ENCODE measurements at places on chromosomes 12 and 14.

DNA sequence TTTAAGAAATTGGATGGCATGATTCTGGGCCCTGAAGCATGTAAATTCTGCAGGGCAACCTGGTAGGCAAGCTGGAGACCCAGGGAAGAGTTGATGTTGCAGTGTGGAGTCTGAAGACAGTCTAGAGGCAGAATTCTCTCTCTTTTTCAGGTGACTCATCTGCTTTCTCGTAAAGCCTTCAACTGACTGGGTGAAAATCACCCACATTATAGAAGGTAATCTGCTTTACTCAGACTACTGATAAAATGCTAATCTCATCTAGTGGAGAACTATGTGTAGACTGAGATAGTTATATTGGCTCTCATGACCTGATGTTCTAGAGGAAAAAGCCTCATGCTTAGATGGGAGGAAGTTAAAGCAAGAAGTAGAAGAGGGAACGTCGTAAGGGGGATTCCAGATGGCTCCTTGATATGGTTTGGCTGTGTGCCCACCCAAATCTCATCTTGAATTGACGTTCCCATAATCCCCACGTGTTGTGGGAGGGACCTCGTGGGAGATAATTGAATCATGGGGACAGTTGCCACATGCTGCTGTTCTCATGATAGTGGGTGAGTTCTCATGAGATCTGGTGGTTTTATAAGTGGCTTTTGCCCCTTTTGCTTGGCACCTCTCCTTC is 723.8 kb downstream of the BCL11B start:
- no peak overlapping the region for H3K27ac ChIP-seq
- no peak overlapping the region for H3K4me3 ChIP-seq
- no peak for DNase-seq
- no peaks in the 10 kb centered on the region for H3K4me1 ChIP-seq
- no peaks in the 10 kb centered on the region for H3K36me3 ChIP-seq

- peak overlapping the region; percentile 82 for H3K27ac ChIP-seq
- no peaks in the 10 kb centered on the region for H3K36me3 ChIP-seq
- H3K4me3 ChIP-seq = no peak overlapping the region
- peak; percentile 64 for DNase-seq
These were observed 207.9 kb upstream of the BCL2L14 start for GRCh38 chr12:11862798-11863197.

DNA sequence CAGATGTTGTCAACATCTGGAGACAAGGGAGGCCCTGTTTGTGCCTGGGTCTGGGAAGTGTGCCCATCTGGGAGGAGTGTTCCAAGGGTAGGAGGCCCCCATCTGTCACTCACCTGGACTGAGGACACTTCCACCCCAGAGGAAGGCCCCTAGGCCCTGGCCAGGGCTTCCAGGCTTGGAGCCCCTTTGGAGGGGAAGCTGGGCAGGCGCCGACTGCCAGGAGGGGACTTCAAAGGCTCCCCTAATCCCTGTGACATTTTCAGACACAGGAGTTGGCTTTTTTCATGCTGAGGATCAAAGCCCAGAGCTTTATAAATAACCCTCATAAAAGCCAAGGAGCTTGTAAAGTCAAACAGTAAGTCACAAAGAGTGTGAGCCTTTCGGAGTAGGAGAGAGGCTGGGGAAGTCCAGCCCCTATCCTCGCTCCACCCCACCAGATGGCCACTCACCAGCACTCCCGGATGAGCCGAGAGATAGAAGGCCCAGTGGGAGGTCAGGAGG is 17.6 kb upstream of the FAM222A start:
- H3K27me3 ChIP-seq = no peaks in the 10 kb centered on the region
- no peaks in the 10 kb centered on the region for H3K4me1 ChIP-seq
- no peak overlapping the region for H3K27ac ChIP-seq
- peak; percentile 53 for DNase-seq
- H3K36me3 ChIP-seq = no peaks in the 10 kb centered on the region

GRCh38 chr14:60722107-60722356 is 2.1 kb downstream of the SIX4 start:
- no peaks in the 10 kb centered on the region for H3K27me3 ChIP-seq
- DNase-seq = no peak
- H3K27ac ChIP-seq = peak overlapping the region; percentile 77
- no peaks in the 10 kb centered on the region for H3K36me3 ChIP-seq

DNA sequence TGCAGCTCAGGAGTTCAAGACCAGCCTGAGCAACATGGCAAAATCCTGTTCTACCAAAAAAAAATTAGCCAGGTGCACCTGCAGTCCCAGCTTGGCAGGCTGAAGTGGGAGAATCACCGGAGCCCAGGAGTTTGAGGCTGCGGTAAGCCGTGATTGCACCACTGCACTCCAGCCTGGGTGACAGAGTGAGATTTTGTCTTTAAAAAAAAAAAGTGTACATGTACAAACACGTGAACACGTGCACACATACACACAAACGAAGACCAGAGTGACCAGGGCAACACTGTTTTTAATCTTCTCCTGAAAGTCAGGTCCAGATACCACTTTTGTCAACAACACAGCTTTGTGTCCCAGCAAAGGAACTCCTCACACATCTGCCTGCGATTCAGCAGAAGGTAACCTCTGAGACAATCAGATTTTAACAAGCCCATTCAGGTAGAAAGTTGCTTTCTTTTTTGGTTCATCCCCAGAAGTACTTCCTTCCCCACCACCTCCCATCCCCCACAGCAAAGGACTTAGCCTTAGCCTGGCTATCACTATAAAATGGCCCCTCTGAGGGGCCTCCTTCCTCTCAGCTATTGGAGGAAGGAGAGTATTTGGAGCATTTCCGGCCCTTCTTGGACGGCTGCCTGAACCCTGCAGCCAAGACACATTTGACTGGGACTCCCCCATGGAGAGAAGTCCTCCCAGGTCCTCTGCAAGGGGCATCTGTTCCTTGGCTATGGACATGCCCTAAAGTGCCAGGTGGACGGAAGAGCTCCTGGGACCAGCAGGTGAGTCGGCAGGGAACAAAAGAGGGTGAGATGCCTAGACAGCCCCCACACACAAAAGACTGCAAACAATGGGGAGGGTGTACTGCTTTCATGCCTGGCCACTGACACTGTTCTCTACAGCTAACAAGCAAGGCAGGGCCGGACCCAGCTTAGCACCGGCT is 9.8 kb downstream of the CTDSP2 start:
- DNase-seq = peak; percentile 63
- peak overlapping the region; percentile 51 for H3K27ac ChIP-seq
- H3K27me3 ChIP-seq = no peaks in the 10 kb centered on the region
- no peaks in the 10 kb centered on the region for H3K36me3 ChIP-seq
- peaks cover 100% of the 10 kb centered on the region for H3K4me1 ChIP-seq
